ENCODE measurements at places on chromosomes 5 and 9. TPM values are rescaled to one million over a fixed set of nuclear protein-coding genes. Genes with fewer than 3 reads are reported as not detected.

DNA sequence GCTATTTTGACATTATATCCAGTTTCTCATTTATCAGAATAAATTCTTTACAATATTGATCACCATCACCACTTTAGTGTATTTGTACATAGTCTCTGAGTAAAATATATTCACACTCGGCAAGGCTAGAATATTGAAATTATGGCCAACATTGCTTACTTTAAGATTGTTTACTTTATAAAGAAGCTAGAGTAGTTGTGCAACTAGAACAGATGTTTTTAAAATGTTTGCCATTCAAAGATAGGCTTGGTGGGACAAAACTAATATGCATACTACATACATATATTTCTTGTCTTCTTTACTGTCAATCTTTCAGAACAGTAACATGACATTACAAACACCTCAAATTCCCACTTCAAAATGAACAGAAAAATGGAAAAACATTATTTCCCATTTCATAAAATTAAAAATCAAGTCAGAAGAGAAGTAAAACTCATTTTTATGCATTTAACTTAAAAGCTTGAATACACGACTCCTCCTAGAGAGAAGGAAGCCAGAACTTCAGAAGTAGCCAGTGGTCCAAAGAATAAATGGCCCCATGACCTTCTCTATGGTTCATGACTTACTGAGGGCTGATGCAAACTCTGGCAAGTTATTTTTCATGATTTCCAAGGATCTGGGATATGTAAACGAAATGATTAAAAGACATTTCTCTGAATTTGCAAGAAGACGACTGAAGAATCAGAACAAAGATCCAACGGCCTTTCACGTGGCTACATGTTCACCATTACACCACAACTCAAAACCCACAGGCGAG lies 14.1 kb downstream of the MTX3 start:
- no peak overlapping the region for H3K27ac ChIP-seq
- no peaks in the 10 kb centered on the region for H3K36me3 ChIP-seq
- H3K4me1 ChIP-seq: no peaks in the 10 kb centered on the region
- H3K4me3 ChIP-seq: no peak overlapping the region

- no peak overlapping the region for H3K4me3 ChIP-seq
- no peaks in the 10 kb centered on the region for H3K36me3 ChIP-seq
- no peak overlapping the region for H3K27ac ChIP-seq
- no peak for DNase-seq
Measured at GRCh38 chr9:135927195-135928013, 20.1 kb upstream of the CAMSAP1 start.

- H3K4me3 ChIP-seq: no peak overlapping the region
- no peak for DNase-seq
- H3K27ac ChIP-seq: no peak overlapping the region
- H3K27me3 ChIP-seq: no peaks in the 10 kb centered on the region
Measured at GRCh38 chr9:93361995-93362394, 89.5 kb upstream of the FAM120A start.

- no peaks in the 10 kb centered on the region for H3K36me3 ChIP-seq
- H3K27me3 ChIP-seq: no peaks in the 10 kb centered on the region
- H3K4me3 ChIP-seq: no peak overlapping the region
Measured at GRCh38 chr9:134570711-134571325, 70.8 kb upstream of the COL5A1 start.

Gene EIF4E1B
- not detected for total RNA-seq

DNA sequence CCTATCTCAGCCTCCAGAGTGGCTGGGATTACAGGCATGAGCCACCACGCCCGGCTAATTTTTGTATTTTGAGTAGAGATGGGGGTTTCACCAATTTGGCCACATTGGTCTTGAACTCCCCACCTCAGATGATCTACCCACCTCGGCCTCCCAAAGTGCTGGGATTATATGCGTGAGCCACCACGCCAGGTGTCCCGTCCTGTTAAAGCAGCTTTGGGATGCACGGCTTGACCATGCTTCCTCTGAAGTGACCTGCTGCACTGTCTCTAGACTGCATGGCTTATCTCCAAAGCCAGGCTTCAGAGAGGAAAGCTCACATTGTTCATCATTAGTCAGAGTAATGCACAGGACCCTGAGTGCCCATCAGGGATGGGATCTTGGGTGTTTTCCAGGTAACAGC lies 45.4 kb downstream of the SEMA4D start:
- DNase-seq: no peak
- H3K36me3 ChIP-seq: no peaks in the 10 kb centered on the region
- H3K4me3 ChIP-seq: no peak overlapping the region
- H3K27me3 ChIP-seq: no peaks in the 10 kb centered on the region
- peaks cover 12% of the 10 kb centered on the region for H3K4me1 ChIP-seq

- no peaks in the 10 kb centered on the region for H3K4me1 ChIP-seq
- H3K36me3 ChIP-seq: no peaks in the 10 kb centered on the region
- H3K4me3 ChIP-seq: no peak overlapping the region
- DNase-seq: no peak
- H3K27me3 ChIP-seq: no peaks in the 10 kb centered on the region
Measured at GRCh38 chr9:91073049-91073810, 271.6 kb downstream of the SYK start.

Gene LCN1
- not detected for total RNA-seq

Gene RNF183
- total RNA-seq: 0.20 TPM

DNA sequence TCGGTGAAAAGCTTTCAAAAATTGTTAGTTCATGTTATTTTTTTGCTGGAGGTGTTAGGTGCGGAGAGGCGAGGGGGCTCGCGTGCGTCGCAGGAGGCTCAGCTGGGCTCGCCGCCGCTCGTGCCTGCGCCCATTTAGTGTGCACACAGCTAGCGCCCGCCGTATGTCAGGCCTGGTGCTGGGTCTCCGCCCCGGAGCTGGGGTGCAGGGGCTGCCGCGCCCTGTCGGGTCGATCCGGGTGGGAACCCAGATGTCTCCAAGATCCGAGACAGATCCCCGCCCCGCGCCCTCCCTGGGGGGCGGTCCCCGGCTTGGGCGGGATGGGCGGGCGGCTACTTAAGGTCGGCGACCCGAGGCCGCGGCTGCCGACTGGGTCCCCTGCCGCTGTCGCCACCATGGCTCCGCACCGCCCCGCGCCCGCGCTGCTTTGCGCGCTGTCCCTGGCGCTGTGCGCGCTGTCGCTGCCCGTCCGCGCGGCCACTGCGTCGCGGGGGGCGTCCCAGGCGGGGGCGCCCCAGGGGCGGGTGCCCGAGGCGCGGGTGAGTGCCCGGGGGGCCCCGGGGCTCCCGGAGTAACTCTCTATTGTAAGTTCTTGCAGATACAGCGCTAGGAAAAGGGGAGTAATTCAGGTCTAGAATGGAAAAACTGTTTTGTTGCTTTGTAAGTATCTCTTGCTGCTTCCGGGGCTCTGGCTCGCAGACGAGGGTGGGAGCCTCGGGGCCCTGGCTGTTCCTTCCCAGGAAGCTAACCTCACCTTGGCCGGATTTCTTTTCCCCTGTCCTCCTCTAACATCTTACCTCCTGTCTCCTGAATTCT lies 31.7 kb downstream of the GSN start:
- peak; percentile 78 for DNase-seq
- H3K4me3 ChIP-seq: peak overlapping the region; percentile 74
- peaks cover 11% of the 10 kb centered on the region for H3K4me1 ChIP-seq
- peaks cover 27% of the 10 kb centered on the region for H3K36me3 ChIP-seq
- H3K27me3 ChIP-seq: no peaks in the 10 kb centered on the region

DNA sequence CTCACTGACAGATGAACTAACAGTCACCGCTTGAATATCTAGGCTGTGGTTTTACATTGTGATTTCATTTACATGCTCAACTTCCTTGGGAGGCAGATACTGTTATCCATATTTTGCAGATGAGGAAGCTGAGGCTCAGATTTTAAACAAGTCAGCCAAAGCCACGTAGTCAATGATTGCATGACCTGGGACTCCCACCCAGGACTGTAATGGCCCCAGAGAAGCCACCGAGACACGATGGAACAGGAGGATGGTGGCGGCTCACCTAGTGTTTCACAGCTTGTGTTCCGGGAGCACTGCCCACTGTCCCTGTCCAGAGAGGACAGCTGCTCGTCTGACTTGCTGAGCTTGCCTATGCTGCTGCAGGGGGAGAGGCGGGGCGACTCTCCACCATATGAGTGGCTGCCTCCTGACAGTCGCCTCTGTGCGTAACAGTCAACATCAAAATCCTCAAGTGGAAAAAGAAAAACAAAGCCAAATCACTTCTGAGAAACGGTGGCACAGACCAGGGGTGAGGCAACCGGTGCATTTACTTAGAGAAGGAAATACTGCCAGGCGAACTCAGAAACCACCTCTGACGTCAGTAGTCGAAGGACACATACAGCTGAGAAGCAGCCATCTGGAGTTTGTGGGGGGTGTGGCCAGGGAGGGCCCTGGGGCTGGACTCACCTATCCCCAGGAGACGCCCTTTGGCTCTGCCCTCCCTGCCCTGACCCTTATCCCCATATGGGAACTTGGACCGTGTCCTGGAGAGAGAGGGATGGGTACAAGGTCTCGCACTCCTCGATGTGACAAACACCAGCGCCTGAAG lies 82.5 kb downstream of the PRRT1B start:
- H3K4me1 ChIP-seq: peaks cover 4% of the 10 kb centered on the region
- peak overlapping the region; percentile 55 for H3K27ac ChIP-seq
- no peaks in the 10 kb centered on the region for H3K27me3 ChIP-seq
- DNase-seq: no peak
- H3K4me3 ChIP-seq: no peak overlapping the region
- peaks cover 7% of the 10 kb centered on the region for H3K36me3 ChIP-seq

DNA sequence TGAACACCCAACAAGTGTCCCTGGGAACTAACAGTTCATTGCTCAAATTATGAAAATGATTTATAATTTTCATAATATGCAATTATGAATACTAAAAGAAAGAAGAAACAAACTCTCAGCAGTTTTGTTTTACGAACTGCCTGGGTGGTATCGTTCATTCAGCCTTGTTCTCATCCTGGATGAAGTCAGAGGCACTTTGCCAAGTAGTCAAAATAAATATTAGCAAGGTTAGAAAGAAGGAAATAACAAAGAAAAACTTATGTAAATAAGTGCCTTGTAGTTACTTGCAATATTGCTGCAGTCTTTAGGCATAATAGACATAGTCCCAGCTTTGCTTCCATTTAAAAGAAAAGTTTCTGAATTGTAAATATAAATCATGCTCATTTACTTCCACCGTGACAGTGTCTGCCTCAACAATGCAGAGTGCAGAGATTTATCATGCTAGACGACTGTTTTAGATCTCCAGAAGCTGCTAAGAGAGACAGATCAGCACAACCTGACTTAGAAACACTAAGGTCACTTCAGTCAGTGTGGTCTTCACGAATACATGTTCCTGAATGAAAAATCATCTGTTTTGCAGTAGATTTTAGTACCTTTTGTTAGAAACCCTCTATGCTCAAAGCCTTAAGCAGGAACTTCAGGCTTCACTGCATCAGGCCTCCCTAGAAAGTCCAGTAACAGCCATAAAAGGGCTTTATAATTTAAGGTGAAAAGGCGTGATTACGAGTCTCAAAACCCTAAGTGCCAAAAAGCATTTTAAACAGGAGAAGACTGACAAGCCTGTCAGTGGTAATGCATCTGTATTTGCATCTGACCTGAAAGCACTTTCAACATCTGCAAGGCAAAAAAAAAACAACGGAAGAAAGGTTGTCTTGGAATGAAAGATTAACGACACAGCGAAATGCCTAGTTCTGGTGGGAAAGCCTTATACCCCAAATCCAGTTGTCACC lies 92.1 kb downstream of the TMEM167A start:
- H3K27ac ChIP-seq: no peak overlapping the region
- no peak for DNase-seq
- no peaks in the 10 kb centered on the region for H3K36me3 ChIP-seq
- no peaks in the 10 kb centered on the region for H3K4me1 ChIP-seq
- no peaks in the 10 kb centered on the region for H3K27me3 ChIP-seq

DNA sequence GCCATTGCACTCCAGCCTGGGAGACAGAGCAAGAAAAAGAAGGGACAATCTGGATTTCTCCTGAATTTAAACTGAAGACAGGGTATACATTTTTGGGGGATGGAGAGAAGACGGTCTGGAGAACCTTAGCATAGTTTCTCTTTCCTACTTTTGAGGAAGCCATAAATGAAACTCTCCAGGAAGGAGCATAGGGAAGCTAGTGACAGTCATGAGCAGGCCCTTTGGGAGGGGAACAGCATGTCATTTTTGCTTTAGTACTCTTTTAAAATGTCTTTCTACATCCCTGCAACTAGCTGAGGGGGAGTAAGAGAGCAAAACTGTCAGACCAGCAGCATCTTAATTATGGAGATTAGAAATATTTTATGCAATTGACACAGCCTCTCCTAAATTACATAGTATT lies 8.2 kb upstream of the SLC44A1 start:
- H3K27ac ChIP-seq: no peak overlapping the region
- H3K4me3 ChIP-seq: no peak overlapping the region
- no peaks in the 10 kb centered on the region for H3K36me3 ChIP-seq

Gene SHB
- 6.3 TPM for total RNA-seq

Gene PCDHGB4
- 12.0 TPM for total RNA-seq

Gene PIP5KL1
- not detected for total RNA-seq

Gene FAM13B
- 85.9 TPM for total RNA-seq

GRCh38 chr9:76003041-76003440 lies 112.6 kb downstream of the PCSK5 start:
- no peaks in the 10 kb centered on the region for H3K36me3 ChIP-seq
- DNase-seq: no peak
- no peaks in the 10 kb centered on the region for H3K4me1 ChIP-seq
- no peak overlapping the region for H3K27ac ChIP-seq

GRCh38 chr5:145681686-145682085 lies 153.5 kb downstream of the PRELID2 start:
- no peak overlapping the region for H3K27ac ChIP-seq
- no peaks in the 10 kb centered on the region for H3K27me3 ChIP-seq
- H3K4me1 ChIP-seq: no peaks in the 10 kb centered on the region
- no peaks in the 10 kb centered on the region for H3K36me3 ChIP-seq
- no peak overlapping the region for H3K4me3 ChIP-seq

DNA sequence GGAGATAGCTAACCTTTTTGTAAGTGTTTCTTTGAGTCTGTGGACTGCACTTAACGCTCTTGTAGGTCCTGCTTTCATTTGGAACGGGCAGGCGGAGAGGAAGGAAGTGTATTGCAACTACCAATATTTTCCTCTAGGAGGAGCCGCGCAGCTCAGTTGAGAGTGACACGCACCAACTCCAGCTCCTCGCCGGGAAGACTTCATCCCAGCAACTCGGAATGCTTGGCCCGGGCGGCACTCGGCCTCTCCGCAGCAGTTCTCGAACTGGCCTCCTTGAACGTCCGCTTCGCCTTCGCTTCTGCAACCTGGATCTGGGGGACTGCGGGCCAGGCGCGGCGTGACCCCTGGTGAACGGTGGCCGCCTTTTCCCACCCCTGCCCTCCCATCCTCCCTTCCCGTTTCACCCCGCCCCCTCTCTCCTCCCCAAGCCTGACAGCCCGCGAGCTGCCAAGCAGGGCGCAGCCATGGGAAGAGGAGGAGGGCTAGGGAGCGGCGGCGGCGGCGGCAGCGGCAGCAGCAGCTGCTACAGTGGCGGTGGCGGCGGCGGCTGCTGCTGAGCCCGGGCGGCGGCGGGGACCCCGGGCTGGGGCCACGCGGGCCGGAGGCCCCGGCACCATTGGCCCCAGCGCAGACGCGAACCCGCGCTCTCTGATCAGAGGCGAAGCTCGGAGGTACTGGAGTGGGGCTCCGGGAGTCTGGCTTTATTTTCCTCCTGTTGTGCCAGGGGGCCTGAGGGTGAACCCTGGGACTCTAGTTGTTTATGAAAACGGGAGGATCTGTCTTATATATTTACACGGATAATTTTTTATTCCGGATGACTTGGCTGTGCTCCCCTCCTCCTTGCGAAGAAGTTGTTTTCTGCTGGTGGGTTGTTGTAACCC lies at the start of gene GHR:
Gene GHR, plus strand, starts transcription at position 155 of the 881 bp plus-strand sequence. CDS start 142,436 bp downstream, outside the sequence.
- peak within 1 kb of the TSS; percentile 59 for H3K4me3 ChIP-seq
- H3K4me1 ChIP-seq: no peaks in the 10 kb centered on the region
- DNase-seq: peak; percentile 79
- no peaks in the 10 kb centered on the region for H3K36me3 ChIP-seq

GRCh38 chr9:128148509-128149000 lies 698 bp upstream of the LCN2 start:
- no peak overlapping the region for H3K4me3 ChIP-seq
- peaks cover 26% of the 10 kb centered on the region for H3K4me1 ChIP-seq
- no peaks in the 10 kb centered on the region for H3K36me3 ChIP-seq
- H3K27ac ChIP-seq: peak overlapping the region; percentile 45
